H1 (cell line): ENCODE measurements at places on chromosomes 5 and 9. TPM values are rescaled to one million over a fixed set of nuclear protein-coding genes. Genes with fewer than 3 reads are reported as not detected.

SV2C gene
- polyA plus RNA-seq: 0.05 and 0.08 TPM in 2 replicates

FBN2 gene
- 9.0 and 14.1 TPM in 2 replicates for polyA plus RNA-seq

SPATA31A3 gene
- polyA plus RNA-seq: 0.05 TPM in 1 of 2 replicates, not detected in the other

CDC14B gene
- polyA plus RNA-seq: 12.7 and 17.2 TPM in 2 replicates

LHX3 gene
- 0.02 and 0.03 TPM in 2 replicates for polyA plus RNA-seq

DOCK8 gene
- 0.57 and 0.67 TPM in 2 replicates for polyA plus RNA-seq

SPOCK1 gene
- polyA plus RNA-seq: 6.9 and 7.3 TPM in 2 replicates

PCDHB12 gene
- 1.1 and 1.9 TPM in 2 replicates for polyA plus RNA-seq

SERF1B gene
- 27.7 and 46.3 TPM in 2 replicates for polyA plus RNA-seq

LCP2 gene
- 0.11 and 0.33 TPM in 2 replicates for polyA plus RNA-seq
